ENCODE measurements at places on chromosomes 13 and 19.

DNA sequence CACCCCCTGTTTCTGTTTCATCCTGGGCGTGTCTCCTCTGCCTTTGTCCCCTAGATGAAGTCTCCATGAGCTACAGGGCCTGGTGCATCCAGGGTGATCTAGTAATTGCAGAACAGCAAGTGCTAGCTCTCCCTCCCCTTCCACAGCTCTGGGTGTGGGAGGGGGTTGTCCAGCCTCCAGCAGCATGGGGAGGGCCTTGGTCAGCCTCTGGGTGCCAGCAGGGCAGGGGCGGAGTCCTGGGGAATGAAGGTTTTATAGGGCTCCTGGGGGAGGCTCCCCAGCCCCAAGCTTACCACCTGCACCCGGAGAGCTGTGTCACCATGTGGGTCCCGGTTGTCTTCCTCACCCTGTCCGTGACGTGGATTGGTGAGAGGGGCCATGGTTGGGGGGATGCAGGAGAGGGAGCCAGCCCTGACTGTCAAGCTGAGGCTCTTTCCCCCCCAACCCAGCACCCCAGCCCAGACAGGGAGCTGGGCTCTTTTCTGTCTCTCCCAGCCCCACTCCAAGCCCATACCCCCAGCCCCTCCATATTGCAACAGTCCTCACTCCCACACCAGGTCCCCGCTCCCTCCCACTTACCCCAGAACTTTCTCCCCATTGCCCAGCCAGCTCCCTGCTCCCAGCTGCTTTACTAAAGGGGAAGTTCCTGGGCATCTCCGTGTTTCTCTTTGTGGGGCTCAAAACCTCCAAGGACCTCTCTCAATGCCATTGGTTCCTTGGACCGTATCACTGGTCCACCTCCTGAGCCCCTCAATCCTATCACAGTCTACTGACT, at the start of gene KLK3:
Gene KLK3 (plus strand): TSS at position 280 of the 775 bp plus-strand sequence. CDS start 41 bp downstream, at position 321.
- no peak for DNase-seq

DNA sequence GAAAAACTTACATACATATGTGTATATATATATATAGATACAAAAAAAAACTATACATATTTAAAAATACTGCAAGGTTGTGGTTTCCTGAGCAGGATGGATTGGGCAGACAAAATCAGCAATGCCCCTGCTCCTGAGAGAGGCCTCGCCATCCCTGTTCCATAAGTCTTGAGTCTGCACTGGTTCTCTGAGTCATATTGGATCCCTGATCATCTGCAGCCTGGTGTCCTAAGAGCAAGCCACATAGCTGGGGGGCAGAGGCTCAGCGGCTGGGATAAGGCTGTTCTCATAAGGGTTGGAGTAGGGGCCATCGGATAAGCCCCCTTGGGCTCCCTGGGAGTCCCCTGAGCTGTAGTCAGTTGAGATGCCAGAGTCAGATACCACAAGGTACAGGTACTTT, 3.3 kb downstream of the SWSAP1 start:
- no peak for DNase-seq

GRCh38 chr13:36710396-36710795, 36.6 kb downstream of the SERTM1 start:
- DNase-seq, result no peak

GRCh38 chr13:28538932-28539331, 44.0 kb upstream of the FLT1 start:
- DNase-seq, result no peak

GRCh38 chr19:31529121-31529520, 179.9 kb upstream of the TSHZ3 start:
- no peak for DNase-seq

DNA sequence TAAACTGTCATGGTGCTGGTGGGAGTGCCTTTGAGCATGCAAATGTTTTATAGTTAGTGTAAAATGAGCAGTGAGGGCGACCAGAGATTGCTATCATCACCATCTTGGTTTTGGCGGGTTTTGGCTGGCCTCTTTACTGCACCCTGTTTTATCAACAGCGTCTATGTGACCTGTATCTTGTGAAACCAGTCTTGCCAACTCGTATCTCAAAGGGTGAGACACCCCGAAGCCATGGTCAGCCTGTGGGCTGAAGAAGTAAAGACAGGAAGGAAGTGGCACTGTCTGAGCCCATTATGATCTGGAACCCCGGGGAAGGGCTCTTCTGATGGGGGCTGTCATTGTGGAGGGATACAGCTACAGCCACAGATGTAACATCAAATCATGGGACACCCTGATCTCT, 81.5 kb upstream of the FAM216B start:
- DNase-seq, result no peak

DNA sequence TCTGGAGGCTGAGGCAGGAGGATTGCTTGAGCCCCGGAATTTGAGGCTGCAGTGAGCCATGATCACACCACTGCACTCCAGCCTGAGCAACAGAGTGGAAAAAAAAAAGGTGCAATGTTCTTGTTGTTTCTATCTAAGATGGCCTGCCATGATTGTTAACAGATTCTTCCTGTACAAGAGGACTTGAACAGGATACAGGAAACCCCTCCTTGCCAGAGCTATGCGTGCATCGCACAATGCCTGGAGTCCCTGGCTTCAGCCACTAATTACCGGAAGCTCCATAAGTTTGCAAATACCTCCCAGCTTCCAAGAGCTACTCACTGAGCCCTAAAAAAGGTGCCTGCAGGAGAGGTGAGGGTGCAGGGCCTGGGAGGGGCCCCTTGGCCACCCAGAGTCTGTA, 13.1 kb upstream of the HIF3A start:
- DNase-seq, result no peak

GRCh38 chr13:24221007-24221406, 60.5 kb downstream of the SPATA13 start:
- no peak for DNase-seq

DNA sequence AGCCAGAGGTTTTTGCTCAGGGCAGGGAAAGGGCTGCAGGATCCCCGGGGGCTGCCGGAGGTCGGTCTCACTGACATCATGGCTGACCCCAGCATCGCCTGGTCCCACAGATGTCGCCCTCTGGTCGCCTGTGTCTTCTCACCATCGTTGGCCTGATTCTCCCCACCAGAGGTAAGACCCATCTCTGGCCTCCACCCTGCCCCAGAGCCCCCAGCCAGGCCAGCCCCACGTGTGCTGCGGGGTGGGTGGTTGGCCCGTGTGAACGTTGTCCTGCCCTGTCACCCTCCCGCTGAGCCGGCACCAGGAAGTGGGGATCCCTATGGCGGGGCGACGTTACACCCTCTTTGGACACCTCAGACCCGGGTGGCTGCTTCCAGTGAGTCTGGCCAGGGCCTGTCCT, 906 bp downstream of the FXYD5 start:
- peak; percentile 37 for DNase-seq

DNA sequence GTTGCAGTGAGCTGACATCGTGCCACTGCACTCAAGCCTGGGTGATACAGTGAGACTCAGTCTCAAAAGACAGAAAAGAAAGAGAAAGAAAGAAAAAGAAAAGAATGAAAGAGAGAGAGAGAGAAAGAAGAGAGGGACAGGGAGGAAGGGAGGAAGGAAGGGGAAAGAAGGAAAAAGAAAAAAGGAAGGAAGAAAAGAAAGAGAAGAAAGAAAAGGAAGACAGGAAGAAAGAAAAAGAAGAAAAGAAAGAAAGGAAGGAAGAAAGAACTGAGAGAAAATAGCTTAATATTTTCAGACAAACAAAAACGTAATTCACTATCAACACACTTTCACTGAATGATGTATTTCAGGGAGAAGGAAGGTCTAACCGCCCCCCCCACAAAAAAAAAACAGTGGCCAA, 39.3 kb downstream of the ESD start:
- DNase-seq, result no peak

DNA sequence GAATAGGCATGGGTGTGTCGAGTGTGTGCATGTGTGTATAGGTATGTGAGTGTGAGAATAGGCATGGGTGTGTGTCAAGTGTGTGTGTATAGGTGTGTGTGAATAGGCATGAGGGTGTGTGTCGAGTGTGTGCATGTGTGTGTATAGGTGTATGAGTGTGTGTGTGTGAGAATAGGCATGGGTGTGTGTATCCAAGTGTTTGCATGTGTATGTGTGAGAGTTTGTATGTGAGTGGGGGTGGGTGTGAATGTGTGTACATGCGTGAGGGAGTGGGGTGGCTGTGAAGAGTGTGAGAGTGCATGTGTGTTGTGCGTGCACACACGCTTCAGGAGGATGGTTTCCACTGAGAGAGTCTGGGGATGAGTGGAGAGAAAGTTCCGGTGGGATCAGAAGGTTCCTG, 13.5 kb downstream of the EVI5L start:
- DNase-seq, result no peak

- no peak for DNase-seq
Observed at GRCh38 chr19:13003081-13003480, 7.8 kb downstream of the NFIX start.

GRCh38 chr19:17998827-17999150, 9.2 kb upstream of the ARRDC2 start:
- no peak for DNase-seq

DNA sequence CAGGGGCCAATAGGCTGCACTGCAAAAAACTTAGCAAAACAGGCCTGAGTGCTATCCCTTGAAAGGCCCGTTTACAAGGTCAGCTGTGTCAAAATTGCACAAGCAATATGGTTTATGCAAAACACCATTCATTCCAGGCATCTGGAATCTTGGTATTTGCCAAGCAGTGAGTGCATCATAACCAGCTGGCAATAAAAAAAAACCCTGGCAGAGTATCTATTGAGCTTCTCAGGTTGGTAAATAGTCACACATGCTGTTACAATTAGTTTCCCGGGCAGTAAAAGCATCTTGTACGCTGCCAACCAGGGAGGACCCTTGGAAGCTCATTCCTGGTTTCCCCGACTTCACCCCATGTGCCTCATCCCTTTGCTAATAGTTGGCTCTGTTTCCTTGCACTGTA, 21.3 kb downstream of the ZNF77 start:
- DNase-seq, result no peak

GRCh38 chr13:25928941-25929505, 122.8 kb downstream of the SHISA2 start:
- no peak for DNase-seq

GRCh38 chr19:52101866-52102562, 6.4 kb upstream of the ZNF841 start:
- DNase-seq, result no peak

GRCh38 chr13:23805122-23805521, 84.1 kb downstream of the MIPEP start:
- DNase-seq, result no peak

DNA sequence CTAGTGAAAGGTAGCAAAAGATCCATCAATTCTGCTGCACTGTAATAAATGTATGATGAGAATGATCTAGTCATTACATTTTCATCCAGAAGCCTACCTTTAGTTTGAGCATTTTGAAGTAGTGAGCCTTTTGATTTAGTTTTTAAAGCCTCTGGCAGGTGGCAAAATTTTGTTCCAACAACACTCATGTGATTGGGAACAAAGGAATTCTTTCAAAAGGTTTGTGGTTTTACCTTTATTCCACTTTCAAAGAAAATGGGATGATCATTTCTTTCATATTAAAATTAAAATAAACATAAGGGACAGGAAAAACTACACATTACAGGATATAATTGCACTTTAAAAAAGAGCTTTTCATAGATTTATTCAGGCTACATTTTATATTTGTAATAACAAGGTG, 260.2 kb downstream of the DACH1 start:
- DNase-seq, result no peak

GRCh38 chr13:31963631-31964030, 67.9 kb upstream of the FRY start:
- DNase-seq, result no peak

GRCh38 chr19:40804783-40805242, 5.8 kb downstream of the EGLN2 start:
- no peak for DNase-seq

DNA sequence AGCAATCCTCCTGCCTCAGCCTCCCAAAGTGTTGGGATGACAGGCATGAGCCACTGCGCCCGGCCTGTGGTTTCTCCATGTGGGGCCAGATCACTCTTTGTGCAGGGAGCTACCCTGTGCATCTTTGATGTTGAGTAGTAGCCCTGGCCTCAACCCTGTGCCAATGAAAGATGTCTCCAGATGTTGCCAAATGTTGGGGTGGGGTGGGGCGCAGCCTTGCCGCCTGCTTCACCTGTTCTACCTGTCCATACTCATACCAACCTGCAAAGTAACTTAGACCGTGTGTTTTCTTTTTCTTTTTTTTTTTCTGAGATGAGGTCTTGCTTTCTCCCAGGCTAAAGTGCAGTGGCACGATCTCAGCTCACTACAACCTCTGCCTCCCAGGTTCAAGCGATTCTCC, 20.9 kb downstream of the IER2 start:
- no peak for DNase-seq

GRCh38 chr13:49958321-49958720, 22.2 kb upstream of the SPRYD7 start:
- DNase-seq, result no peak

DNA sequence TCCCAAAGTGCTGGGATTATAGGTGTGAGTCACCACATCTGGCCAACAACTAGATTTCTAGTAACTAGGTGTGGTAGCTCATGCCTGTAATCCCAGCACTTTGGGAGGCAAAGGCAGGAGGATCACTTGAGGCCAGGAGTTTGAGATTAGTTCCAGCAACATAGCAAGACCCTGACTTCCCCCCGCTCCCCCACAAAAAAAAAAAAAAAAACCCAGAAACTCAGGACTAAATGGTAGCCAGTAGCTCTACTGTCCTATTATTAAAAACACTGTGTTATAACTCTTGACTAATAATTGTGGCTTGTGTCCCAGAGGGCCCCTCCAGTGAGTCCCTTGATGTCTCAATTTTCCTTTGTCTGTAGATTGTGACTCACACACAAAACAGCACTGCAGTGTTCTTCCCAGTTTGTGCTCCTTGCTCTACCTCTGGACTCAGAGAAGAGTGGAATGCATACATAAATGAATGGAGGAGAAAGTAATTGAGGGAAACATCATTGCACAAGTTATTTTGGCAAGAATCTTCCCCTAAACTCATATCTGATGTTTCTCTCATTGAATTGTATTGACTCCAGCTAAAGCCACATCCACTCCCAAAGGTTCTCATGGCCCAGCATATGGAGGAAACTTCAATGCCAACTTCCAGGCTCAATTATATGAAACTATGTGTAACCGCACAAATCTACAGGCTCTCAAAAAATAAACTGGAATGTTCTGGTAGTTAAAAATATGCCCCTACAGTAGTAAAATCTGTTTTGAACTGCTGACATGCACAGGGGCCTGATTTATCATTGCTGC, 8.8 kb downstream of the TPT1 start:
- DNase-seq, result no peak

DNA sequence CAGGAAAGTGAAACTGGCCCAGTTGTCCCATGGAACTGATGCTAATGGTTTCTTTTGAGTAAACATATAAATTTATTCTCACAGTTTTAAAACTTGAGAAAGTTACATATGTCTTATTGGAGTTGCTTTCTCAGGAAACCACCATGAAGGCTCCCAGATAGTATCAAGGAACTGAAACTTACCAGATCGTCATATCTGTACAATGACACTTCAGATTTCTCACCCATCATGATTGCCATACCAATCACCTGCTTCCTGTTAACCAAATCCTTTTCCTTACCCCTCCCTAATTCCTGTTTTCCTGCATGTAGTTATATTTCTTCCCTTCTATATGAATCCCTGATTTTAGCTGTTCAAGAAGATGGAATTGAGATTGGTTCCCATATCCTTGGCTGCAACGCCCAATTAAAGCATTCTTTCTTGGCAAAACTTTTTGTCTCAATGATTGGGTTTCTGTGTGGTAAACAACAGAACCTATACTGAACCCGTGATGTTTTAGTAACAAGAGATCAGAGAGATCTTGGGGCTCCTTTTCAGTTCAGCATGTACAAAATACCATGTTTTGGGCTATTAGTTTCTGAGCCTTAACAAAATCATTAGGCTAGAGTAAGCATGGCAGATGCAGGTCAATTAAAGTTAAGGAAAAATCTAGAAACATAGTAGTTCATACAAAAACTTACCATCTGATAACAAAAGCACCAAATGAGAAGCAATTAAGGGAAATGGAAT, 781.3 kb upstream of the MIR17HG start:
- DNase-seq, result no peak

- no peak for DNase-seq
Observed at GRCh38 chr13:45527699-45528462, 63.1 kb downstream of the COG3 start.
